Effector CD8-positive, alpha-beta T cell (primary cell): ENCODE measurements at places on chromosomes 2 and 18.

DNA sequence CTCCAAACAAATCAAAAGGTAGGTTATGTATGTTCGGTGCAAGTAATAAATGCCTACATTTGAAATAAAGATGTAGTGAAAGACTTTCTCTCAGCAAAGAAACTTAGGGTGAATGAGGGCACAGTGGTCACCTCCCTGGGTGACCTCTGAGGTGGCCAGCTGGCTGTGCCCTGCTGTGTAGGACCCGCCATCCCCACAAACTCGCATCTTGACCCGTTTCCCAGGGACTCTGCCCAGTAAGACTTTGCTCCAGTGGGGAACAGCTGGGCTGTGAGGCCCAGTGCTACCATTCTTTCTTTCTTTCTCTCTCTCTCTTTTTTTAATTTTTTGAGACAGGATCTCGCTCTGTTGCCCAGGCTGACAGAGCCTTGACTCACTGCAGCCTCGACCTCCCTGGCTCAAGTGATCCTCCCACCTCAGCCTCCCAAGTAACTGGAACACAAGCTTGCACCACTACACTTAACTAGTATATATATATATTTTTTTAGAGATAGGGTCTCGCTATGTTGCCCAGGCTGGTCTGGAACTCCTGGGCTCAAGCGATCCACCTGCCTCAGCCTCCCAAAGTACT, 8.2 kb upstream of the GAREM2 start:
- DNase-seq = no peak

- DNase-seq = no peak
Observed at GRCh38 chr2:198135481-198135934, 331.1 kb downstream of the PLCL1 start.

GRCh38 chr2:191933307-191934105, 86.6 kb upstream of the CAVIN2 start:
- DNase-seq = no peak

DNA sequence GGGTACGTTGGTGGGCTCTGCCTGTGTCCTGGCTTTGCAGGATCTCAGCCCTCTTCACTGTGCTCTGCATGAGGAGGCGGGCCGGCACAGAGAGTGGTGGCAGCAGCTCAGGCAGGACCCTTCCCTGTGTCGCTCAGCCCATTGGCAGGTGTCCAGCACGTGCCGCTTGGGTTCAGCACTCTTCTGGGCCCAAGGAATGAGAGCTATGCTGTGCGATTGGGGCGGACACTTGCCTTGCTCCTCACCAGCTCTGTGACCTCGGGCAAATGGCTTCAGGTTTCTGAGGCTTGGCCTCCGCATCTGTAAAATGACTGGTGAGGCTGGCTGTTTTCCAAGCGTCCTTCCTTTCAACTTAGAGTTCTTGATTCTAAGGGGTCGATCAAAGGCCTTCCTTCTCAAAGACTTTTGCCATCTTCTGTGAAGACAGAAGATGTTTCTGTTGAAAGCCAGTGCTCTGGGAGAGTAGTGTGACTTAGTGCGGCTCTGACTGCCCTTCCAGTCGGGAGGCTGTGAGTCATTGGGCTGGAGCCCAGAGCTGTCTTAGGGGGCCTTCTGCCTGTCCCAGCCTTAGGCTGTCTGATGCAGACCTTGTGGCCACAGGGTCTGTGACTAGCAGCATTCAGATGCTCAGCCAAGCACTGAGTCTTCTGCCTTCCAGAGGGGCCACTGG, 35.6 kb downstream of the GLI2 start:
- no peak for DNase-seq

DNA sequence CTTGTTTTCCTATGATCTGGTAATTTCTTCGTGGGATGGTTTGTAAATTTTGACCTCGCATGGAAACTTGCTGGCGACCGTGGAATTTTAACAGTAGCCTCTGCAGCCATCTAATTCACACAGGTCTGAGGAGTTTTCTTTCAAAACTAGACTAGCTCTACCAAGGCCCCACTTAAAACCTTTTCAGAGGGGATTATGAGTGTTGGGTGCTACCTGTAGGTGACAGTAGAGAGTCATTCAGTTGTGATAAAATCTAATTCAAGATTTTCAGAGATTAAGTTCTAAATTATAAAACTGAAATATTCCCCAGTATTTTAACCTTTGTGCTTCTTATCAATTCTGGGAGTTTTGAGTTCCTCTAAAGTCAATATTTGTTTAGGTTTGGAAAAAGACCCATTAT, 31.0 kb downstream of the THSD7B start:
- no peak for DNase-seq

DNA sequence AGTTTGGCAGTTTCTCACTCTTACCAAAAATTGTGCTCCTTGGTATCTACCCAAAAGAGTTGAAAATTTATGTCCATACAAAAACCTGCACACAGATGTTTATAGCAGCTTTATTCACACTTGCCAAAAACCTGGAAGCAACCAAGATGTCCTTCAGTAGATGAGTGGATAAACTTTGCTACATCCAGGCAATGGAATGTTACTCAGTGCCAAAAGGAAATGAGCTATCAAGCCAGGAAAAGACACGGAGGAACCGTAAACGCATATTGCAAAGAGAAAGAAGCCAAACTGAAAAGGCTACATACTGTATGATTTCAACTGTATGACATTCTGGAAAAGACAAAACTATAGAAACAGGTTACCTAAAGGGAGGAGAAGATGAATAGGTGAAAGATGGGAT, 36.1 kb downstream of the TMEM163 start:
- DNase-seq = no peak

- no peak for DNase-seq
Observed at GRCh38 chr2:147363181-147363580, 481.6 kb upstream of the ACVR2A start.

DNA sequence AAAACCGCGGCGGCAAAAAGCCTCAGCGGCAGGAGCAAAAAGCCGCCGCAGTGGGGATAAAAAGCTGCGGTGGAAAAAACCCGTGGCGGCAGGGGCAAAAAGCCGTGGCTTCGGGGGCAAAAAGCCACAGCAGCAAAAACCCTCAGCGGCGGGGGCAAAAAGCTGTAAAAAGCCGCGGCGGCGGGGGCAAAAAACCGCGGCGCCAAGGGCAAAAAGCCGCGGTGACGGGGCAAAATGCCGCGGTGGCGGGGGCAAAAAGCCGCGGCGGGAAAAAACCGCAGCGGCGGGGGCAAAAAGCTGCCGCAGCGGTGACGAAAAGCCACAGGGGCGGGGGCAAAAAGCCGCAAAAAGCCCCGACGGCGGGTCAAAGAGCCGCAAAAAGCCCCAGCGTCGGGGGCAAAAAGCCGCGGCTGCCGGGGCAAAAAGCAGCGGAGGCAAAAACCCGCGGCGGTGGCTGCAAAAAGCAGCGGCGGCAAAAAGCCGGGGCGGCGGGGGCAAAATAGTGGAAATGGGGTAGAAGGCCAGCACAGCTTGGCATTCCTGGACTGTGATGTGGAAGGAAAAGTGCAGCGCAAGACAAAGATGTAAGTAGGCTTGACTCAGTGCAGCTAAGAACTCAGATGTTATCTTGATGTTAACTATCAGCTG, 151.8 kb downstream of the ANKRD30BL start:
- no peak for DNase-seq

- no peak for DNase-seq
Observed at GRCh38 chr2:75526842-75527241, 33.9 kb downstream of the EVA1A start.

DNA sequence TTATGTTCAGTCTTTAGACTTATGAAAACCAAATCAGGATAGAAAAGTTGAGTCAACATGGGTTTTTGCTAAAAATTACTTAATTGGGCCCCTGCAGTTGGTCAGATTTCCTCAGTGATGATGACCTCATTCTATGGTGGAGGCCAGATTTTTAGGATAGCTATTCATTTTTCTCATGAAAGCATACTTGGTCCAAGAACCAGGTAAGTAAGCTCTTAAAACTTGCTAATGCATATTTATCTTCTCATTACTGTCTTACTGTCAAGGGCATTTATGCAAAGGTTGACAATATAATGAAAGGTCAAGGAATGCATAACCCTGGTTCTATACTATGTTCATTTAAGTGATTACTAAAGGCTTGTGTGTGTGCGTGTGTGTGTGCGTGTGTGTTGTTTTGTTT, 650.6 kb downstream of the SATB2 start:
- no peak for DNase-seq

- DNase-seq = no peak
Observed at GRCh38 chr2:186032930-186033329, 294.3 kb downstream of the FSIP2 start.

DNA sequence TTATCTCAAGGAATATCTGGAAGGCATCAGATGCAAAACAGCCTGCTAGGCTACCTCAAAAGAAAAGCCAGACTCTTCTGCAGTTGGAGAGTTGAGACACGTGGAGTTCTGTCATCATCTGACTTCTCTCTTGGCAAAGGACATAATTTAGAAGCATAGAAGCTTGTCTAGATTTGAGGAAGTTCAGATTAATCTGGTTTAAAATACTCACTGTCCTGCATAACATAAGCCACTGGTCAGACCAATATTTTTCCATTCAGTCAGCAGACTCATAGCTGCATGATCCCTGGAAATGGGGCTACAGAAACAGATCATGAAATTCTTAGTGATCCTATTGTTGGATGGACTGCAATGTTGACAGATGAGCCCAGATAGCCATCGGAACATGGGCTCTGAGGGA, 349.0 kb downstream of the TXNL1 start:
- no peak for DNase-seq

GRCh38 chr2:206846981-206847834, 81.8 kb downstream of the FASTKD2 start:
- no peak for DNase-seq

- no peak for DNase-seq
Observed at GRCh38 chr2:12051831-12052230, 305.4 kb downstream of the LPIN1 start.

GRCh38 chr2:222334914-222335313, 36.1 kb upstream of the PAX3 start:
- no peak for DNase-seq

DNA sequence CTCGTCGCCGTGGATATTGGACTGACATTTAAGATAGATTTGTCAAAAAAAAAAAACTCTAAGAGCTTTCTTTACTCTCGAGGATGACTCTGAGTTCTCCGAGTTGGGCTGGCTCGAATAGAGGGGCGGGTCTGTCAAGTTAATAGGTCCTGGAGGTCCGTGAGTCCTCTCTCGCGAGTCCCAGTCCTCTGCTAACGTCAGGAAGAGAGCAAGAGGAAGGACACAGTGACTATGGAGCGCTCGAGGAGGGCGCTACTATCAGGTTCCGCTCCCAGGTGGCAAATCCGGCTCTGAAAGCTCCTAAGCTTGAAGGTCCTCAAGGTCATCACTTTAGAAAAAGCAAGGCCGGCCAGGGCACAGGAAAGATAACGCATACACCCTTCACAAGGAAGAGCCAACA, 404 bp upstream of the AKAIN1 start:
- no peak for DNase-seq

DNA sequence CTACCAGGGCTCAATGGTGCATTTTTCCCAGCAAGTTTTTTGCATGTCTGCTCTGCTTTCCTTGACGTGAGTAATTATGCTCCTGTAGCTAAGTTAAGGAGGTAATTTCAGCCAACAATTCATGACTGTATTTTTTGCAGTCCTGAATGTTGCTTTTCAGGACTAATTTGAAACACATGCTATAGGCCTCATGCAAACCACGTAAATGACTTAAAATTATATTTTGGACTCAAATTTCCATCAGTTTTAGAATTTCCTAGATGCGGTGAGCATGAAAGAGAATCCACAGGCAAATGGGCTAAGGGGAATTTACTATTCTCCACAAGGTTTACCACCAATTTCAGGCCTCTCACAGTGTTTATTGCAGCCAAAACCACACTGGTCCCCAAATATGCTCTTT, 589.9 kb upstream of the LRRTM1 start:
- no peak for DNase-seq

GRCh38 chr18:49631146-49631866, 69.4 kb downstream of the LIPG start:
- no peak for DNase-seq

- no peak for DNase-seq
Observed at GRCh38 chr2:48009256-48009655, 103.0 kb upstream of the FBXO11 start.

DNA sequence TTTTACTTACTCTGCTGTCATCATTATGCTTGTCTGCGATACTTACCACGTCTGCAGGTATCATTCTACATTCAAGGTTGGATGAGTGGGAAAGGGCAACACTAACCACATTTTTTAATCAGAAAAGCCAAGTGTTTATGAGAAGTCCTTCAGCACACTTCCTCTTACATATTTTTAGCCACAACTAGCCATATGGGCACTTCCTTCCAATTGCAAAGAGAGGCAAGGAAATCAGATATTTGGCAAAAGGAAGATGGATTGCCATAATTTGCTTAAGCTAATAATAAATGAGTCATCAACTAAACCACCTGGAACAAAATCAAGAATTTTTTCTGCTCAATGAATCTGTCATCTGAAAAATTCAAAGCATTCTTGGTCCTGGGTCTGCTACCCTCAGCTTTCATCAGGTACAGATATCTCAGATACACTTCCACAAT, 16.7 kb upstream of the MRO start:
- DNase-seq = no peak

DNA sequence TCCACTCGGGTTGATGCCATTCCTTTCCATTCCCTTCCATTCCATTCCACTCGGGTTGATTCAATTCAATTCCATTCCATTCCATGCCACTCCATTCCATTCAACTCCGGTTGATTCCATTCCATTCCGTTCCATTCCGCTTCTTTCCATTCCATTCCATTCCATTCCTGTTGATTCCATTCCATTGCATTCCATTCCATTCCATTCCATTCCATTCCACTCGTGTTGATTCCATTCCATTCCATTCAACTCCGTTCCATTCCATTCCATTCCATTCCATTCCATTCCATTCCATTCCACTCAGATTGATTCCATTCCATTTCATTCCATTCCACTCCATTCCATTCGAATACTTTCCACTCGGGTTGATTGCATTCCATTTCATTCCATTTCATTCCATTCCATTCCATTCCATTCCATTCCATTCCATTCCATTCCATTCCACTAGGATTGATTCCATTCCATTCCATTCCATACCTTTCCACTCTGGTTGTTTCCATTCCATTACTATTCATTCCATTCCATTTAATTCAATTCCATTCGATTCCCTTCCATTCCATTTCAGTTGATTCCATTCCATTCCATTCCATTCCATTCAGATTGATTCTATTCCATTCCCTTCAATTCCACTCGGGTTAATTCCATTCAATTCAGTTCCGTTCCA, 1141.8 kb downstream of the RPIA start:
- no peak for DNase-seq

GRCh38 chr18:22228976-22229375, 59.6 kb downstream of the GATA6 start:
- DNase-seq = no peak

- no peak for DNase-seq
Observed at GRCh38 chr2:18610090-18610489, 20.7 kb upstream of the NT5C1B start.

GRCh38 chr2:100906131-100906530, 86.2 kb downstream of the NPAS2 start:
- no peak for DNase-seq

- no peak for DNase-seq
Observed at GRCh38 chr2:45591073-45591472, 20.0 kb downstream of the SRBD1 start.
